ENCODE measurements at places on chromosomes 12 and 14.
A peak's percentile ranks its signal among the peaks of the same experiment; 100 is the strongest.

GRCh38 chr14:78875049-78875448, 704.9 kb downstream of the NRXN3 start:
- DNase-seq: no peak

- no peak for DNase-seq
Measured at GRCh38 chr14:70683983-70684382, 42.3 kb downstream of the TTC9 start.

- DNase-seq: no peak
Measured at GRCh38 chr12:94863321-94864035, 140.0 kb downstream of the NDUFA12 start.

DNA sequence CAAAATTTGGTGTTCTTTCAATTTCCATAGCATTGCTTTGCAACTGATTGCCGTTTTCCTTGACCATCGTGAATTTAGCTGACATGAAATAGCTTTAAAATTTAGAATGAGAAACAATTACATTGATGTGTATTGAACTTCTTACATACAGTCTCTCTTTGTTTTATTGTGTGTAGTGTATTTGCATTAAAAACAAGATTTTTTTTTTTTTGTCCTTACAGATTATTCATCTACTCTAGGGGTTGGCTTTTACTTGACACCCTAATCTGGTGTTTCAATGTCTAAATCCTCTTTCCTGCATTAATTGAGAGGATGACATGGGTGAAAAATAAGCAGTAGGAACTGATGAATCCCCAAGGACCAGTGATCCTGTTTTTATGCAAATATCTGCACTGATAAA, 20.6 kb downstream of the LIN52 start:
- DNase-seq: no peak

GRCh38 chr14:67510121-67510520, 21.6 kb upstream of the TMEM229B start:
- DNase-seq: no peak

- DNase-seq: peak; percentile 91
Measured at GRCh38 chr12:113185180-113186032, at the start of the genes DDX54 and RITA1. Gene DDX54 (minus strand): TSS chr12:113185478. CDS start chr12:113185451, 27 bp downstream. Gene RITA1 (plus strand): TSS chr12:113185721. CDS start chr12:113186747, 1,026 bp downstream.
